Retinal pigment epithelial cell (primary cell): ENCODE measurements at places on chromosomes 5 and 9.
A peak's percentile ranks its signal among the peaks of the same experiment; 100 is the strongest.

GRCh38 chr5:38816083-38817030 is 29.5 kb upstream of the OSMR start:
- no peak for DNase-seq

DNA sequence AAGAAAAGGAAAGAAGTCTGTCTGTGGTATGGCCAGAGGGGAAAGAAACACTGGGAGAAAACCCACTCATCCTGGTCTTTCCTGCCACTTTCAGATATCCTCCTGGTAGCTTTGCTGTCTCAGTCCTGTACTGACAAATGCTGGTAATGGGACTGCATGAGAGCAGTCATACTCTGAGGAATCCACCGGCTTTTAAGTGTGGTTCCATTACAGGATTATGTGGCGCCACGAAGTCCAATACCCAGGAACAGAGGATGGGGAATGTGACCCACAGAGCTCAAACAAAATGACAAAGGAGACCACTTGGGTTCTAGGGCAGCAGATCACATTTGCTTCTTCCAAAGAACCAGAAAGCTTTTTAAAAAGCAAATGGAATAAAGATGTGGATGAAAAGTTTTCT is 26.3 kb upstream of the FBP1 start:
- no peak for DNase-seq

- peak; percentile 25 for DNase-seq
These were observed 15.3 kb downstream of the BICD2 start for GRCh38 chr9:92749071-92749933.

GRCh38 chr5:62376064-62376463 is 27.6 kb downstream of the DIMT1 start:
- DNase-seq: no peak

- peak; percentile 29 for DNase-seq
These were observed 5.2 kb upstream of the SLC22A5 start for GRCh38 chr5:132364319-132364718.

DNA sequence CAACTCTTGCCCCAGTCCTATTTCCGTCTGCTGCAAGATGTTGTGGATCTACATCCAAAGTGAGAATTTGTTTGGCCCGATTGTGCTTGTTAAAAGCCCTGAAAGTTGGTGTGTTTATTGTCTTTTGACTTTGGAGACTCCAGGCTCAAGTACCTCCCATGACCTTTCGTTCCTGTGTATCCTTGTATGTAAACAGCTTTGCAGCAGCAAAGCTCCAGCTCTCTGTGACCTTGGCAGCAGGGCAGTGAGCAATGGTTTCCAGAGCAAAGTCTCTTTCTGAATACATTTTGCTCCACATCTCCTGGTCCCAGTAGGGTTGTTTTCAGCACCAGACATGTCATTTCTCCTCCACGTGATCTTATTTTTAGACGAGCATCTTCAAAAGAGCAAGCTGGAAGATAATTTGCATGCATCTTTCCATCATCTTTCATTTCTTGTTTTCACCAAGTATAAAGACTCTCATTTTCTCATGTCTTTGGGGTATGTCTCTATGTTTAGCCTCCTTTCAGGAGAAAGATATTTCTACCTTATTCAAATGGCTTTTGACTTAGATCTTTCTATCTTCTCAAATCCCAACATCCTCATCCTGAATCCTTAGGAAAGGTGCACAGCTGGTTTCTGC is 68.1 kb upstream of the ERCC6L2 start:
- no peak for DNase-seq

DNA sequence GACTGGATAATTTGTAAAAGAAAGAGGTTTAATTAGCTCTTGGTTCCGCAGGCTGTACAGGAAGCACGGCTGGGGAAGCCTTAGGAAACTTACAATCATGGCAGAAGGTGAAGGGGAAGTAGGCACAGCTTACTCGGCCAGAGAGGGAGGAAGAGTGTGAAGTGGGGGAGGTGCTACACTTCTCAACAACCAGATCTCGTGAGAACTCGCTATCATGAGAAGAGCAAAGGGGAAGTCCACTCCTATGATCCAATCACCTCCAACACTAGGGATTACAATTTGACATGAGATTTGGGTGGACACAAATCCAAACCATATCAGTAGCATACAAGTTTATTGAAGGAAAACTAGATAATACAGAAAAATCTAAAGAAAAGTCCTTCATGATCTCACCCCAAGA is 39.9 kb downstream of the NEURL1B start:
- DNase-seq: no peak

DNA sequence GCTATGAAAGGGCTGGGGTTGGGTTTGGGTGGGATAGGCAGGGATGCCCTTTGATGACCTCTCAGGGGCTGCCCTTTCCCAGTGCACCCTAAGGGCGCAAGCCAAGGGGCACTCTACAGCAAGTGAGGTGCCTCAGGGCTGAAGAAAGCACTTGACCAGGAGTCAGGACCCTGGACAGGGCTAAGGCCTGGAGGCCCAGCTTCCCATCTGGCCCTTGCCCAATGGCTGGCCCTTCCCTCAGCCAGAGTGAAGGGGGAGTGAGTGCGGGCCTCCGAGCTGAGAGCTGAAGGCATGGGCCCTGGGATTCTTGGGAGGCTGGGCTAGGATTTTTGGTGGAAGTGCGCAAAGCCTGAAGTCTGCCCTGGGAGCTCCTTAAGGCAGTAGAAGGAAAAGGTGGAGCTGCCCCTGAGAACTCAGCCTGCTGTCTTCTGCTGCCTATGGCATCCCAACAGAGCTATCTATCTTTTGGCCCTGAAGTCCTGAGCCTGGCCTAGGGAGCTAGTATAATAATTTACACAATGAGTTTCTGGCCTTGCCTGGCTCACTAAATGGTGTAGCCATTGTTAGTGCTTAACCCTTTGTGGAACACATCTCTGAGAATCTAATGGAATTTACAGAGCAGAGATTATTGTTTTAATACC is 16.4 kb downstream of the JADE2 start:
- no peak for DNase-seq

DNA sequence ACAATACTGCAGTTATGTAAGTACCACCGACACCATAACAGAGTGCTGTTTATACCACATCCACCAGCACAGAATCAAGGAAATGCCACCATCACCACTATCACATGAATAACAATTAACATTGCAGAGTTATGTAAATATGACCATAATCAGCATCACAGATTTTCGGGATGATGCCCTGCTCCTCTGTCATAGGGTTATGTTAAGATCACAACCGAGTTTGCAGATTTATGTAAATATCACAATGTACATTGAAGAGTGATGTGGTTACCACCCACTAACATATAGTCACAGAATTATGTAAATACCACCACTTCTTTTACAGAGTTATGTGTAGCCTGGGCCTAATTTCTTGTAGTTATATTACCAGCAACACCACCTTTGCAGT is 61.8 kb downstream of the SHC3 start:
- DNase-seq: no peak

DNA sequence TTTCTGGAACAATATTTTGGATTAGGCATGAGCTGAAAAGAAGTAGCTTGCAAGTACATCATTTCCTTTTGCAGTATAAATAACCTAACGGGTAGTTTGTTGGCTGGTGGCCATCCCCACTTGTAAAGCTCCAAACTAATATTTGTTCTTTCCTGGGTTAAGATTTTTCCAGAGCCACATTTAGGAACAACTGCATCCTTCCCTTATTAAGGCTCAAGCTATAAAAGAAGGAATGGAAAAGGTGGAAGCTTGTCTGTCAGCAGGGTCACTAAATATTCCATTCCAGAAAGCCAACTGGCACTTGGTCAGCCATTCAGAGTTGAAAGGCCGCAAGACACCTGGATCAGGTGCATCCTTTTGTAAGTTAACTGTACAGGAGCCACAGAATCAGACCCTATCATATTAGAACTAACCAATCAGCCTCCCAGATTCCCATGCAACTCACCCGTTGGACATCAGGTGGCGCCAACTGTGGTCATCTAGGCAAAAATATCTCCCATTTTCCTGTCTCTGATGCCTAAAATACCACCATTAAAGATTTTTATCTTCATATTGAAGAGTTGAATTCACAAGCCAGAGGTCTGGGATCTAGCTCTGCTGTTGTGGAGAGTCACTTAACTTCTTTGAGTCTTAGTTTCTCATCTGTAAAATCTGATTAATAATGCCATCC is 82.9 kb downstream of the PTCD2 start:
- DNase-seq: no peak

DNA sequence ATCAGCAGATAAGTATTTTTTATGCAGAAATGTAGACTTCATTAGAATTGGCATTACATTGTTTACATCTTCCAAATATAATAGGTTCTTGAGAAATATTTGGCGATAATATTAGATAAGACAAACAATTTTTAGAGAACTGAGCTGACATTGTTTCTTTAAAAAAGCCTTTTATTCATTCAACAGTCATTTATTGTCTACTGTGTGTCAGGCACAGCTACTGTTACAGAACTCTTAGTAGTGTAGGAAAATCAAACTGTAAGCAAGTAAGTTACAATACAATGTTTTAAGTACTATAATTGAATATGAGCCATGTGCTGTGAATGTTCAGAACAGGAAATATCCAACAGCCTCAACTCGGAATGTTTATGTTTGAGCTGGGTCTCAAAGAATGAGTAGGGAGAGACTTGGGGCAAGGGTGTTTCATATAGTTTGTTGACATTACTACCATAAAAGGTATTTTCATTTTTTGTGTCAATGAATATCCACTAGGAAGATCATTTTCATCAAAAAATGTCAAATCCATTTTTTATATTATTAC is 114.0 kb downstream of the CDC42SE2 start:
- DNase-seq: no peak

- DNase-seq: no peak
These were observed 30.7 kb downstream of the ACOT12 start for GRCh38 chr5:81363093-81363871.

DNA sequence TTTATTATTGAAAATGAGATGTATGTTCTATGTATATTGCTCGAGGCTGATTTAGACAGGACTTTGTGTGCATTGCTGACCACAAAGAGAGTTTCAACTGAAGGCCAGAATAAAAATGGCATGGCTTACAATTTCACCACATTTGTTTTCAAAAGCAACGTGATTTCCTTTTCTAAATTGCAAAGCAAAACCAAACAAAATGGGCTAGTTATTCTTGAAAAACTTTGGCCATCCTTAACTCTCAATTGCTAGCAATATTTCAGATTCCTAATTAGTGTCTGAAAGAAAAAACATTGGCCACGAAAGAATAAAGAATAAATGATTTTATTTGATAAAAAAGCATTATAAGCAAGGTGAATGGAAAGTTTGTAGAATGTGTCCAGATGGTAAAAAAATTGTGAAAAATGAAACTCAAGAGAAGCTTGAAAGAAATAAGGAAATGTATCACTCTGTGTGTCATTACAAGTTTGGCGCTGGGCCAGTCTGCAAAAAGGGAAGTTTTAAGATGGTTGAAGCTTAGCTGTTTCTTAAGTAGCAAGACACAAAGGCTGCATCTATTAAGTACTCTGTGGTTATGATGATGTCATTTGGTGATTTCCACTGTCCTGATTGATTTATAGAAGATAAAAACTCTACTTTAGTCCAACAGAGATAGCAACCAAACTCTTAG is 89.2 kb upstream of the PRLR start:
- peak; percentile 9 for DNase-seq

DNA sequence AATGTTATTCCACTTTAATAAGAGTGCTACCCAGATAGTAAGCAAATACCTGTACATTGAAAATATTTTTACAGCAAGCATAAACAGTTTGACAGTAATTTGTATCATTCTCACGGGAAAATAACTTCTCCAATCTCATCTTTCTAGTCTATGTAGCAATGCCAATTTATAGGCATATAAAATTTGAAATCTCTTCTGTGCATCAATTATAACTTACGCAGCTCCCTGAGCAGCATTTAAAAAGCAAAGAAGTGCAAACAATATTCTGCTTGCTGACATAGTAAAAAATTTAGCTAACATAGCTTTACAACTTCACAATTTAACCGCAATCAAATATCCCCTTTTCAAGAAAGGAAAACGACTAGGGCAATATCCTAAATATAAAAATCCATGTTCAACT is 257.3 kb downstream of the FBXL17 start:
- DNase-seq: no peak

- DNase-seq: peak; percentile 85
These were observed 1.2 kb downstream of the FGF18 start for GRCh38 chr5:171420431-171421241.

DNA sequence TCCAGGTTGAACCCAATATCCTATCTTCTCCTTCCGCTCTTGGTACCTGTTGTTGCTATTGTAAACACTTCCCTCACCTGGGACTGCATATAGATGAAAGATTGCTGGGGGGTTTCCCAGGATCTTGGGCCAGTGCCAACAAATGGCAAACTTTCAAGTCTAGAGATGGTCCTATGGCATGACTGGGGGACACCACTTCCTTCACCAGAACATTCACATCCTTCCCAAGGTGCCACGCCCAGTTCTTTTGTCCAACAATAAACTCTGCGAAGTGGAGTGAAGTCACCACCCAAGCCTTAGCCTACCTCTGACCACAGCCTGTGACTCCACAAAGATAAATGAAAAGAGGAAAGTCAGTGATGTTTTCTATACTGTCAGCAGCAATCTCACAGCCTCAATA is 34.4 kb downstream of the DOCK8 start:
- DNase-seq: no peak

- DNase-seq: no peak
These were observed 127.1 kb downstream of the ADAMTSL1 start for GRCh38 chr9:18601026-18601425.

GRCh38 chr9:93245437-93245970 is 61.6 kb downstream of the WNK2 start:
- DNase-seq: peak; percentile 7

- no peak for DNase-seq
These were observed 35.6 kb downstream of the GPR21 start for GRCh38 chr9:123069010-123069481.

GRCh38 chr5:80799041-80799440 is 144.3 kb upstream of the DHFR start:
- DNase-seq: no peak

DNA sequence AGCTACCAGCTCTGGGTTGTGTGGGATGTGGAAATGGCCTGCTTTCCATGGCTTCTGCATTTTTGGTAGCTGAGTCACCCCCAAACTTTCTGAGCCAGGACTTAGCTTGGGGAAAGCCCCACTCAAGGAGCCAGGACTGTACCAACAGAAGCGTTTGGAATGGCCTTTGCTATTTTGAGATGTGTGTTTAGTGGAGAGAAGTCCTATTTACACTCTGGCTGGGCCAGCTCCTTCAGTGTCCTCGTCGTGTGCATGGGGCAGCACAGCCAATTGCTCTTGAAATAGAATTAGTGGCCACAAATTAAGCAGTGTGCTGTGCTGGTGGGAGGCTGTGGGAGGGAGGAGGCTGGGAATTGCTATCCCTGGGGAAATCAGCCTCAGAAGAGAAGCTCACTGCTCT is 51.6 kb downstream of the ENTREP1 start:
- DNase-seq: no peak

- DNase-seq: peak; percentile 74
These were observed 3.9 kb downstream of the NIPAL4 start for GRCh38 chr5:157463621-157464518.
